Type B pancreatic cell (in vitro differentiated cells): ENCODE measurements at places on chromosomes 6 and 20.

DNA sequence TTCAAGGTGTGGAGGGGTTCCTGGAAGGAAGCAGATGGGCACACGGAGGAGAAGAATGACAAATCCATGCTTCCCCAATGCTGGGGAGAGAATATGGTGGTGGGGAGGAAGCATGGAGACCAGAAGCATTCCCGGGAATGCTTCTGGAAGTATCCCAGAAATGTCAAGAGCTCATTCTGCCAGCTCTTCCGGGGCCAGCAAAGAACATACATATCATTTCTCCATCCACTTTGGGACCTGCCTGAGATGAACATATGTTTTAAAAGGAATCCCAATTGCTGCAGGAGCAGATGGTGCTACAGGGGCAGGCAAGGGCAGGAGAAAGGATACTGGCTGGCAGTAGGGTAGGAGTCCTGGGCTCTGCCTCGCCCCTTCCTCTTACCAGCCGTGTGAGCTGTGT is 37.9 kb upstream of the CCDC167 start:
- DNase-seq, result no peak

- DNase-seq, result no peak
Measured at GRCh38 chr6:37516076-37516919, 16.6 kb upstream of the CCDC167 start.

DNA sequence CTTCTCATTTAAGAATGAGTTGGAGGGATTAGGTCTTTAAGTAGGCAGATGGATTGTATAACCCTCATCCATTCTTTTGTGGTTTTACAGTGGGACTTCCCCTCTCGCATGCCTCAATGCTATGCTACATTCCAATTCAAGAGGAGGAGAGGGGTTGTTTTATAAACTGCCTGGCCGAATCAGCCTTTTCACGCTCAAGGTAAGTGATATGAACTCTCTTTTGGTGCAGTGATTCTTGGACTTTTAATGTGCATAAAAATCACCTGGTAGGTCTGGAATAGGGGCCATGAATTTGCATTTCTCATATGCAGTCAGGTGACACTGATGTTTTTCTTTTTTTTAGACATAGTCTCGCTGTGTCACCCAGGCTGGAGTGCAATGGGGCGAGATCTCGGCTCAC is 10.8 kb downstream of the ASXL1 start:
- no peak for DNase-seq

- DNase-seq, result no peak
Measured at GRCh38 chr6:137818440-137818839, 48.6 kb upstream of the TNFAIP3 start.

DNA sequence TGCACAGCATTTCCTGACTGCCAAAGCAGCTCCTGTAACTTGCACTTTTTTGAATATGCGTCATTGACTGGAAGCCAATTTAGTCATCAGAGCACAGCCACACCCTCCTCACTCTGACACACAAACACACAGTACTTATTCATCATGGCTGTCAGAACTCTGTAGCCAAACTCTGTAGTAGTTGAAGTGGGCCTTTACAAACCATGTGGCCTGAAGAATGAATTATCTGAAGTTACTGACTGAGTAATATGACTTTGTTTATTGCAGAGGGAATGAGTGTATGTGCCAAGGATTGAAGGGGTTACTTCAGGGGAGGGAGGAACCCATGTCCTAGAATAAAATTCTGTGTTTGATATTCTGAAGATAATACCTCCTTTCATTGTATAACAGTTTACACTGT is 102.7 kb downstream of the FIG4 start:
- no peak for DNase-seq

DNA sequence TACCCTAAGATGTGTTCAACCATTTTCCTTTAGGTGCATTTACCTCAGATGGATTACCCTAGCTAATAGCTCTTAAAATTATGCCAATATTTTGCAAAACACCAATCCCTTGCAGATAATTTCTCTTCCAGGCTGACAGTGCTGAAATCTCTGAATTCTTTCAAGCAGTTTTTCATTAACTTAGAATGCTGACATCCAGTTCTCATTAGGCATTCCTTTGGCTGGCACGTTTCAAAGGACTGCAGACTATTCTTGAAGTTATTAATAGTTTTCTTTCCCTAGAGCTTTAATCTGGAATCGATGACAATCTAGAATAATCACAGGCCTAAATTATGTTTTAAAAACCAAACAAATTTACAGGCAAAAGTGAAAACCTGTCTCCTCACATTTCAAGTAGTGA is 68.3 kb downstream of the SMLR1 start:
- no peak for DNase-seq

- no peak for DNase-seq
Measured at GRCh38 chr6:36263390-36264000, 6.4 kb upstream of the PNPLA1 start.

GRCh38 chr6:119350952-119351372 is 1.4 kb upstream of the MAN1A1 start:
- no peak for DNase-seq

DNA sequence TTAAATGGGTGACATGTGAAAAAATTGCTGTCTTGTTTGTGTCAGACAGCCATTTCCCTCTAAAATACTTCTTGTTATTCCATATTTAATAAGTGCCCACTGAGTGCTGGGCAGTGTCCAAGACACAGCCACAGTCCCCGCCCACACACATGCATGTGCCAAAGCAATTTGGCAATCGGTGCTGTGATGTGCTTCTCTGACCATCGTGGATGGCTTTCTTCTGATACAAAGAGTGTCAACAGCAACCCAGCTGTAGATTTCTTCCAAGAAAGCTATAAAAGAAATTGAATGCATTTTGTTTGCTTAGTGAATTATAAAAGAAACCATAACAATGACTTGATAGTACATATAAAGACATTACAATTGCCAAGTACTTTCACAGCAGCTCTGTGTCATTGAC is 140.5 kb upstream of the ATXN1 start:
- DNase-seq, result no peak

- DNase-seq, result no peak
Measured at GRCh38 chr6:123434186-123434585, 202.6 kb downstream of the TRDN start.

- no peak for DNase-seq
Measured at GRCh38 chr20:32515631-32516101, 69.5 kb downstream of the NOL4L start.

DNA sequence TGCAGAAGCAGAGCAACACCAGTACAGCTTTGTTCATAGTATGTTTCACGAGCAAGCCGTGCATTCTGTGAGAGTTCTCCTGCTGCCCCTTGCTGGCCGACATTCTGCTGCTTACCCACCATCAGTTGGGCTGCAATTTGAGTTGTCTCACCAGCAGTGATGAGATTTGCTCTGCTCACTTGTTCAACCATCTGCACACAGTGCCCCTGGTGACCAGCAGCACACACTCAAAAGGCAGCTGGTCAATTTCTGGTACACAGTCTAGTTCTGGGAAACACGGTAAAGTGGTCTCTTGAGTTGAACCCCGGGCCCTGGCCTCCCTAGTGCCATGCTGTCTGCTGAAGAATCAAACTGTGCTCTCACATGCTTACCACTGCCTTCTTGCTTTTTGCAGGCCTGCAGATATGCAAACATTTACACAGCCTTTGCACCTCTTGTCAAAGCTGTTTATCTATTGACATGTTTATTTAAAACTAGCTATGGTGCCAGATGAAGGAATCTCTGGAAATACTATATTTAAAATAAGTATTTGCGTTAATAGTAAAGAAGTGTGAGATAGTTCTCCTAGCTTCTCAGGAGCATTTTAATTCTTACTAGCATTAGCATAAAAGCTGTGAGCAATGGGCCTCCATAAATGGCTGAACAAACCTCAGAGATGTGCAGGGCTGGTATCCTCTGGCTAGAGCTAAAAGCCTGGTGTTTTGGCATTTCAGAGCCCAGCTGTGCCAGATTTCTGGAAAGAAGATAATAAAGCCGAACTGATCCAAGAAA is 234.3 kb downstream of the ARHGAP18 start:
- no peak for DNase-seq

- no peak for DNase-seq
Measured at GRCh38 chr6:11473008-11473740, 64.4 kb upstream of the TMEM170B start.

GRCh38 chr6:13229205-13230085 is 98.9 kb downstream of the TBC1D7 start:
- DNase-seq, result no peak

GRCh38 chr6:22747571-22747970 is 178.2 kb downstream of the HDGFL1 start:
- DNase-seq, result no peak
